Endothelial cell of umbilical vein (primary cell): ENCODE measurements at places on chromosomes 5 and 9. TPM values are rescaled to one million over a fixed set of nuclear protein-coding genes. Genes with fewer than 3 reads are reported as not detected.

PCA3 gene
- polyA plus RNA-seq, result 0.86 and 0.88 TPM in 2 replicates

- no peaks in the 10 kb centered on the region for H3K36me3 ChIP-seq
- H3K4me1 ChIP-seq, result no peaks in the 10 kb centered on the region
- no peak for DNase-seq
- no peak overlapping the region for H3K4me3 ChIP-seq
- H3K27me3 ChIP-seq, result no peaks in the 10 kb centered on the region
Observed at GRCh38 chr9:123562844-123563346, 206.9 kb downstream of the CRB2 start.

- H3K4me3 ChIP-seq, result no peak overlapping the region
- H3K27ac ChIP-seq, result no peak overlapping the region
- peaks cover 11% of the 10 kb centered on the region for H3K4me1 ChIP-seq
- DNase-seq, result no peak
- no peaks in the 10 kb centered on the region for H3K36me3 ChIP-seq
Observed at GRCh38 chr9:92728831-92729734, 35.5 kb downstream of the BICD2 start.

GRCh38 chr9:120558454-120558853 is 21.5 kb downstream of the CDK5RAP2 start:
- peaks cover 5% of the 10 kb centered on the region for H3K36me3 ChIP-seq
- no peaks in the 10 kb centered on the region for H3K4me1 ChIP-seq
- no peak for DNase-seq
- no peak overlapping the region for H3K27ac ChIP-seq
- H3K4me3 ChIP-seq, result no peak overlapping the region
- H3K27me3 ChIP-seq, result no peaks in the 10 kb centered on the region

DNA sequence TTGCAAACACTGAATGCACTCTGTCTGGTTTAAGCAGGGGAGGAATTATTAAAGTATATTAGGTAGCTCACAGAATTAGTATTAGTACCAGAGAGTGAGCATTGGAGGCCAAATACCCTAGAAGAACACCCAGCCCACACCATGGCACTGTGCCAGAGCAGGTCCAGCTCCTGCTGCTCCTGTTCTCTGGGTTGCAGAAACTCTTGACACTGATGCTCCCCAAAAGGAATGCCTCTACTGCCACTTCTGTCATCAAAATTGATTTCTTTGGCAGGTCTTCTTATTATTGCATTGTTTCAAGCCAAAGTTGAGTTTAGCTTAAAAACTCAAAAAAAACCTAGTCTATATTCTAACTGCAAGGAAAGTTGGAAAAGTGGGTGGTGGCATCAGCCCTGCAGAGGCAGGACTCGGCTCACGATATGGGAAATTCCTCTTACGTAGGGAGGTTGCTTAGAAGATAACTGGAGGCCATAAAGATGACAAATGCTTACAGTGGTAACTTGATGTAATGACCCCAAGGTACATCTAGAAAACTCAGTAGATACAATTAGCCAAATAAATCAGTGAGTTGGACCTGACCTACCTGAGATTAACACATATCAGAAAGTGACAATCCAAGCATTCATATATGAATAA is 123.4 kb downstream of the CD180 start:
- DNase-seq, result no peak
- no peaks in the 10 kb centered on the region for H3K27me3 ChIP-seq
